ENCODE measurements at places on chromosomes 11 and 22. TPM values are rescaled to one million over a fixed set of nuclear protein-coding genes. Genes with fewer than 3 reads are reported as not detected.

DNA sequence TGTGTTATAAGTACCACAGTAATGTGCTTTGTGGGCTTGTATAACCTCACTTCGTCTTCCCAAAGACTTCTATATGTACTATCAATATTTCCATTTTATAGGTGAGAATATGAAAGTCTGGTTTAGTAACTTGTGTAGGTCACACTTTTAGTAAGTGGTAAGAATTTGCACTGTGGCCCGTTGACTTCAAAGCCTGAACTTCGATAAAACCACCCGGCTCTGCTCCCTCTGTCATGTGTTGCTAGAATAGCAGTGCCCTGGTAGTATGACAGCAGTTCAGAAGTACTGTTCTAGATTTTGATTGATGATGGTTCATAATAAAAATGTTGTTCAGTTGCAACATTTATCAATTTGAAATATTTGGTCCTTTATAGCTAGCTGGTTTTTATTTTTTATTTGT lies 110.2 kb upstream of the SORL1-AS1 start:
- no peaks in the 10 kb centered on the region for H3K27me3 ChIP-seq
- H3K4me3 ChIP-seq: no peak overlapping the region
- H3K36me3 ChIP-seq: no peaks in the 10 kb centered on the region
- no peak for DNase-seq
- H3K4me1 ChIP-seq: no peaks in the 10 kb centered on the region
- no peak overlapping the region for H3K27ac ChIP-seq

Gene FGF19
- total RNA-seq: not detected

DNA sequence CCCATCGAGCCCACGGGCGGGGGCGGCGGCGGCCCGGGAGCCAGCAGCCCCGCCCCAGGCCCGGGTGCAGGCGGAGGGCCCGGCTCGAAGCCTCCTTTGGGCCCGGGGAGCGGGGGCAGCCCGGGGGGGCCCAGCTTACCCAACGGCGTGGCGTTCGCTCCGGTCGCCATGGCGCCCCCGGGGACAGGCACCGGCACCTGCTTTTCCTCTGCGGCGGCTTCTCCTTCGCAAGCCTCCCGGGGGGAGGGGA lies 194 bp downstream of the SF1 start:
- no peak for DNase-seq
- peak overlapping the region; percentile 91 for H3K4me3 ChIP-seq
- H3K4me1 ChIP-seq: peaks cover 39% of the 10 kb centered on the region
- H3K36me3 ChIP-seq: peaks cover 14% of the 10 kb centered on the region

GRCh38 chr11:43922744-43923405 lies 19.6 kb upstream of the C11orf96 start:
- H3K27ac ChIP-seq: no peak overlapping the region
- no peak overlapping the region for H3K4me3 ChIP-seq

Gene BMAL1
- total RNA-seq: 19.5 TPM

Gene PSMC3
- 62.8 TPM for total RNA-seq

GRCh38 chr11:127994736-127995135 lies 592.6 kb downstream of the ETS1 start:
- no peaks in the 10 kb centered on the region for H3K27me3 ChIP-seq
- H3K27ac ChIP-seq: no peak overlapping the region
- DNase-seq: no peak
- no peak overlapping the region for H3K4me3 ChIP-seq
- H3K36me3 ChIP-seq: no peaks in the 10 kb centered on the region

DNA sequence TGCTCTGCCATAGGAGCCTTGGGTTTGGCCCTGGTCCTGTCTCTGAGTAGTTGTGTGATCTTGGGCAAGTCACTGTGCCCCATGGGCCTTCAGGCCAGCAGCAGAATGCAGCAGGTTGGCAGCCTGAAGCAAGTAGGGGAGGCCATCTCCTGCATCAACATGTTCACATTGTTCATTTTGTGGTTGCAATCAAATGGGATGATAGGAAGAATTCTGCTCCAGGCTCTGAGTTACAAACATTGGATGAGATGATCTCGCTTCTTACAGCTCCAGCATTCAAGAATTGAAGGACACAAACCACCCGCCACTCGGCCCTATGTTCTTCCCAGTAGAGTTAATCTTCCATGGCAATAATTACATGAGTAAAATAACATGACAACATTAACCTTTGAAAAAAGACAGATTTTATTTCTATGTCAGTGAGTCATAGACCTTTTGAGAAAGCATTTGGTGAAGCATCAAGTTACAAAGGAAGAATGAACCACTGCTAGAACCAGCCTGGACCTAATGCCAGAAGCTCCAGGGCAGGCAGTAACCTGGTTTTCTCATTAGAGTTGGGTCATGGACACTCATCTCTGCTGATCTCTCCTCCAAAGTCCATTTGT lies 308.3 kb upstream of the NCAM1 start:
- no peaks in the 10 kb centered on the region for H3K27me3 ChIP-seq
- no peaks in the 10 kb centered on the region for H3K4me1 ChIP-seq
- H3K36me3 ChIP-seq: no peaks in the 10 kb centered on the region
- H3K4me3 ChIP-seq: no peak overlapping the region
- no peak for DNase-seq

Gene CDC42EP1
- 84.7 TPM for total RNA-seq

DNA sequence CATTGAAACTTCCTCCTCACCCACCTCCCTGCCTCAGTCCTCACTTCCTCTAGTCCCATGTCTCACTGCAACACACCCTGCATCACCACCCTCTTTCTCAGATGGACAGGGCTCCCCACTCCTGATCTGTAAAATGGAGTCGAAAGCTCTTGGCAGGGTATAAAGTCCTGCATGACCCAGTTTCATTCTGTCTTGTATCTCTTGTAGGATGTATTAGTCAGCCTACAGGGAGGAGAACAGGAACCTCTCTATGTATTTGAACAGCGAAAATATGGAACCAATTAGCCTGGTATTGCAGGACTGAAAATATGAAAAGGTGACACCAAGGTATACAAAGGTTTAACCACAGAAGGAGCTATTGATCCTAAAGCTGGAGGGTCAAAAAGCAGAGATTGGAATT lies 156.9 kb upstream of the SNX19 start:
- H3K4me3 ChIP-seq: no peak overlapping the region
- H3K36me3 ChIP-seq: no peaks in the 10 kb centered on the region
- DNase-seq: no peak
- H3K27me3 ChIP-seq: no peaks in the 10 kb centered on the region
- H3K4me1 ChIP-seq: no peaks in the 10 kb centered on the region

All from body of pancreas (tissue), 4 donors.